ENCODE measurements at places on chromosomes 2 and 18.

GRCh38 chr2:187574969-187575750 is 20.9 kb upstream of the TFPI start:
- no peak for DNase-seq

- no peak for DNase-seq
Observed at GRCh38 chr2:178908810-178909209, 101.6 kb upstream of the TTN start.

GRCh38 chr2:52821631-52822030 is 946.0 kb upstream of the CHAC2 start:
- DNase-seq: no peak

- no peak for DNase-seq
Observed at GRCh38 chr18:38698088-38698487, 1132.5 kb upstream of the CELF4 start.

GRCh38 chr2:207071820-207072219 is 93.9 kb downstream of the KLF7 start:
- no peak for DNase-seq

- DNase-seq: no peak
Observed at GRCh38 chr2:207333599-207334300, 168.0 kb upstream of the KLF7 start.

DNA sequence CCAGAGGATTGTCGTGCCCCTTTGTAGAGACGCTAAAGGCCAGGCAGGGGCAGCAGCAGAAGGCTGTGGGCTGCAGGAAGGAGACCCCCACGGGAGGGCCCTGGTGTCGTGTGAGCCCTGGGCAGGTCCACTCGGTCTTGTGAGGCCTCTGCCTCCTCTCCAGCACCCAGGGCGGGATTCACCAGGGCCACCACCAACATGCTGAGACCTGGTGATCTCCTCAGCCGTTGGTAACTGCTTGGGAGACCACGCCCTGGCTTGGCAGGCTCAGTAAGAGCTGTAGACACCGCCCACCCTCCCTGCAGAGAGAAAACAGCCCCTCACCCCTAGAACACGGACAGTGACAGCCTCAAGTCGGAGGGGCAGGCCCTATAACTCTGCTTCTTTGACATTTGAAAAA is 21.1 kb downstream of the MBP start:
- no peak for DNase-seq

DNA sequence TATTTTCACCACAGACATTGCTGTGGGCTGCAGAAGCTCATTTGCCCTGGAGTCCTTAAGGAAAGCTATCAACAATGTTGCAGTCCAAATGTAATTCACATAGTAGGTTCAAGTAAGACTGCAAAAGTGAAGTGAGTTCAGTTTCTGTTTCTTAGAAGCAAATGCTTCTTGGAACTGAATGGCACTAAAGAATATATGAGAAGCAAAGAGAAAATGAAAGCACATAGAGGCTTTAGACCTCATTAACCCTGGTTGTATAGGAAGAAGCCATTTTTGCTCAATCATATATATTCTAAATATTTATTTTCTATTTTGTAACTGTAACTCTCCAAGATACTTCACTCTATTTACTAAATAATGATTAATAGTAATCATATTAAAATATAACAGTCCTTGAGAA is 292.0 kb downstream of the ZNF804A start:
- DNase-seq: no peak

DNA sequence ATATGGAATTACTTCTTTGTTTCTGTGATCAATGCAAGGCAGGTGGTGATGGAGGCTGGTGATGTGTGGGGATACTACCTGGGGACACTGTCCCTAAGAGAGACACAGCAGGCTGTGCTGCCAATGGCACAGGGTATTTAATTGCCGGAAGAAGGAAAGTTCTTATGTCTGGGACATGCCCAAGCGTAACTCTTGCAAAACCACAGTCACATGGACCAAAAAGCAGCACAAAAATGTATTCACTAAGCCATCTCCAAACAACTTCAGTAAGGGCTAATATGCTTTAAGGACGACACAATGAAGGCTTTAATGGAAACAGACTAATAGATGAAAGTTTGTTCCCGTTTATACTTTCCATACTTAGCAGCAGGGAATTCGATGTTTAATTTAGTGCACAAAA is 49.7 kb upstream of the AP1S3 start:
- DNase-seq: no peak

- DNase-seq: no peak
Observed at GRCh38 chr2:16487686-16488085, 177.9 kb downstream of the CYRIA start.

DNA sequence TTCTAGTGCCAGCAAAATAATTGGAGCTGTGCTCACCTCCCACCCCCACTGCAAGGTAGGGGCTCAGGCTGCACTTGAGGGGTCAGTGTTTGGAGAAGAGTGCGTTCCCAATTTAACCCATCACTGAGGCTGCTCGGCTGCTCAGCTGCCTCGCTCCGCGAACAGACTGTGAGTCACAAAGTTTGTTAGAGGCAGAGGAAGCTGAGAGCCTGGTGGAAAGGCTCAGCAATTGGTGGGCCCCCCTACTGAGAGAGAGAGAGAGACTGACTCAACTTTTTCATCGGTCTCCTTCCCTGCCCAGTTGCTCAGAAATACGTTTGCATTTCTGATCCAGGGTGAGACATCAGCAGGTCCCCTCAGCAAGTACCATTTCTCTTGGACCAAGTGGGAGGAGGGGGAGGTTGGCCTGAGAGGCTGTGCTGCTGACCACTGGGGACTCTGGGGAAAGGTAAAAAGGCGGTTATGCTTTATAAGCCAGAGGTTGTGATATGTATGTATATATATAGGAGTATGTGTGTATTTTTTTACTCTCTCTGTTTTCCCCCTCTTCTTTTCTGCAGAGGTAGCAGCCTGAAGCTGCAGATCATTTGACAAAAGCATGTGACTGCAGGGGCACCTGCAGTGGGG is 1.5 kb downstream of the EFR3B start:
- DNase-seq: peak; percentile 22

DNA sequence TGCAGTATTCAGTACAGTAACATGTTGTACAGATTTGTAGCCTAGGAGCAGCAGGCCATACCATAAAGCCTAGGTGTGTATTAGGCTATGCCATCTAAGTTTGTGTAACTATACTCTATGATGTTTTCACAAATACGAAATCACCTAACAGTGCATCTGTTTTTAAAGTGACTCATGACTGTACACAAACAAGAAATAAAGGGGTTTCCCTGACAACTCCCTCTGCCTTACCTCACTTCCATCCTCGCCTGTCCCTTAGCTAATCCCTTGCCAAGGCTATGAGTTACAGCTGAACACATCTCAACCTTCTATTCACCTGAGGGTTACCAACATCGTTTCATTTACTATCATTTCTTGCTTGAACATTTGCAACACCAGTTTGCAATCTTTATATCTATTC is 78.6 kb upstream of the RPRM start:
- DNase-seq: no peak

DNA sequence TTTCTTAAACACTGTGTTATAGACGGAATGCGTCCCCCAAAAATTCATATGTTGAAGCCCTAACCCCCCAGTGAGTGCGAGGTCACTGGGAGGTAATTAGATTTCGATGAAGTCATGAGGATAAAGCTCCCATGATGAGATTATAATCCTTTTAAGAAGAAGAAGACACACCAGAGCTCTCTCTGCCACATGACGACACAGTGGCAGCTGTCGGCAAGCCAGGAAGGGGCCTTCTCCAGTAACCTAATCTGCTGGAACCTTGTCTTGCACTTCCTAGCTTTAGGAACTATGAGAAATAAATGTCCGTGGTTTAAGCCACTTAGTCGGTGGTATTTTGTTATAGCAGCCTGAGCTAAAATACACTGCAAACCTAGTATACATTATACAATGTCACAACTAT is 12.3 kb downstream of the TMEM237 start:
- no peak for DNase-seq

DNA sequence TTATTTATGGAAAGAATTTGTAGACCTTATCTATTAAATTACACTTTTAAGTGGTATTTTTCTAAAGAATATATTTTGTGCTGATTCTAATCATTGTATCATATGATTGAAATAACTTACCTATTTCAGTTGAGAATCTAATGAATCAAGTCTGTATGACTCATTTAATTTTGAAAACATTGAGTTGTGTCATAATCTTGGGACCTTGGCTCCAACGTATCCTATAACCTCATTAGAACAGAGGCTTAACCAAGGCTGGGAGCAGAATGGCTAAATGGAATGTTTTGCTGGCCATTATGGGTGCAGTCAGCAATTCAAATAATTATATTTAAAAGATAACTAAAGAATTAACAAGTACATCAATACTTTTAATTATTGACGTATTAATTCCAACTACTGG is 19.6 kb upstream of the GULP1 start:
- no peak for DNase-seq

- no peak for DNase-seq
Observed at GRCh38 chr2:12442476-12442847, 274.3 kb upstream of the TRIB2 start.

GRCh38 chr2:146503366-146503765 is 1341.5 kb upstream of the ACVR2A start:
- no peak for DNase-seq

- DNase-seq: no peak
Observed at GRCh38 chr2:75555701-75556100, 5.0 kb downstream of the EVA1A start.

- no peak for DNase-seq
Observed at GRCh38 chr2:233456111-233456510, 101.8 kb downstream of the DGKD start.

- DNase-seq: no peak
Observed at GRCh38 chr18:21911551-21911950, 171.0 kb downstream of the MIB1 start.

DNA sequence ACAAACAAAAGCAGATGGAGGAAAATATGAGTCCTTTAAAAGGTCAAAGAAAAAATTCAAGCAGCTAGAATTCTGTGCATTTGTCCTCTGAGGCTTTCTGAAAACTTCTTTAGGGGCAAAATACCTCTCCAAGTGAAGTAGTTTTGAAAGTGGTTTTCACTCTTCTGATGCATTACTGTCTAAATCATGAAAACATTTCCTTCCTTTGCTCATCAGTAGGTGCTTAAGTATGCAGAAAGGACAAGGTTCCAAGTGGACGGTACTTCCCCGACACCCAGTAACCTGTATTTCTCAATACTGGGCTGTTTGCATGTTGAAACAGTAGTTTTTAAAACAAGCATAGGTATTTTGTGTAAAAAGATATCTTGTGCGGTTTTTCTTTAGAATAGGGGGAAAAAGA is 189.1 kb upstream of the ERBB4 start:
- DNase-seq: no peak

- DNase-seq: no peak
Observed at GRCh38 chr18:23134780-23135549, at the start of gene CABLES1. TSS of gene CABLES1 (plus strand) at chr18:23135485. CDS start at chr18:23135763, 278 bp downstream.

GRCh38 chr2:165113414-165113813 is 90.4 kb downstream of the SCN3A start:
- no peak for DNase-seq

DNA sequence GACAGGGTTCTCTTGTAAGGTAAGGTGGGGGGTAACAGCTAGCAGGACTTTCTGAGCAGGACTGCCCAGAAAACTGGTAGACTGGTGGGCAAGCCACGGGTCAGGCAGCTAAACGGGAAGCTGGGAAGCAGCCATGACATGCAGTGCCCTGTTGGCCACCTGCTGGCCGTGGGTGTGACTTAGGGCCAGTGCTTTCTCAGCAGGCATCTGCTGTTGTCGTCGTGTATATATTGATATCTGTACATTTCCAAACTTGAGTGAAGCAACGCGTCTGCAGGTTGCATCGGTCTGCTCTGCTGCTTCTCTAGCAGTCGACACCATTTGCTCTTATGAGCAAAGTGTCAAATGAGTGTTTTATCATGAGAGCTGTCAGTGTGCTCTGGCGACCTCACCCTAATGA is 31.0 kb downstream of the COA5 start:
- DNase-seq: no peak

DNA sequence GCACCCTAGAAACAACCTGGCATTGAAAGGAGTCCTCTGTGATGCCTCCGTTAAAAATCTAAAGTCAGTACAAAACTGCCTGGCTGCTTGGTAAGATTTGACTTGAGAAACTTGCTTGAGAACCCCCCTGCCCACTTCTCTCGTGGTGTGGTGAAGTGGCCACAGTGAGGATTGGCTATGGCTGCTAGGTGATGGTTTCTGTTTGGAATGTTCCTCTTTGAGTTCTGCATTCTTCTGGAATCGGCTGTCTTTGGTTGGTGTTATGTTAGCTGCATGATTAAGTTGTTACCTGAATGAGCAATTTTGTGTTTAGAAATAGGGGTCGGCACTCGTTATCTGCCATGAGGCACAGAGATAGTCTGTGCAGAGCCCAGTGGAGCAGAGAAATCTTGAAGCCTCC is 21.7 kb upstream of the SAG start:
- no peak for DNase-seq

DNA sequence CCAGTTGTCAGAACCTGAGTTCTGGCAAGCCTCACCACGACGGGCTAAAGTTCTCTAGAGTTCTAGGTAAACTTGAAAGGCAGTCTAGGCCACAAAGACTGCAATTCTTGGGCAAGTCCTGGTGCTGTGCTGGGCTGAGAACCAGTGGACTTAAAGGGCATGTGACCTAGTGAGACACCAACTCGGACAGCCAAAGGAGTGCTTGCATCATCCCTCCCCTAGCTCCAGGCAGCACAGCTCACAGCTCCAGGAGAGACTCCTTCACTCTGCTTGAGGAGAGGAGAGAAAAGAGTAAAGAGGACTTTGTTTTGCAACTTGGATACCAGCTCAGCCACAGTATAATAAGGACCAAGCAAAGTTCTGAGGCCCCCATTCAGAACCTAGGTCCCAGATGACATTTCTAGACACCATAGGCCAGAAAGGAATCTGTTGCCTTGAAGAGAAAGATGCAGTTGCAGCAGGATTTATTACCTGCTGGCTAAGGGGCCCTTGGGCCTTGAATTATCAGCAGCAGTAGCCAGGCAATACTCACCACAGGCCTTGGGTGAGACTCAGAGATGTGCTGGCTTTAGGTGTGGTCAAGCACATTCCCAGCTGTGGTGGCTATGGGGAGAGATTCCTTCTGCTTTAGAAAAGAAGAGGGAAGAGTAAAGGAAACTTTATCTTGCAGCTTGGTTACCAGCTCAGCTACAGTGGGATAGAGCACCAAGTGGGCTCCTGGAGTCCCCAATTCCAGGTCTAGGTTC is 51.8 kb downstream of the UPP2 start:
- no peak for DNase-seq

Data from activated CD4-positive, alpha-beta T cell treated with anti-CD3 and anti-CD28 coated beads for 1 hour (primary cell).